ENCODE measurements at places on chromosomes 6 and 20. TPM values are rescaled to one million over a fixed set of nuclear protein-coding genes. Genes with fewer than 3 reads are reported as not detected.

DNA sequence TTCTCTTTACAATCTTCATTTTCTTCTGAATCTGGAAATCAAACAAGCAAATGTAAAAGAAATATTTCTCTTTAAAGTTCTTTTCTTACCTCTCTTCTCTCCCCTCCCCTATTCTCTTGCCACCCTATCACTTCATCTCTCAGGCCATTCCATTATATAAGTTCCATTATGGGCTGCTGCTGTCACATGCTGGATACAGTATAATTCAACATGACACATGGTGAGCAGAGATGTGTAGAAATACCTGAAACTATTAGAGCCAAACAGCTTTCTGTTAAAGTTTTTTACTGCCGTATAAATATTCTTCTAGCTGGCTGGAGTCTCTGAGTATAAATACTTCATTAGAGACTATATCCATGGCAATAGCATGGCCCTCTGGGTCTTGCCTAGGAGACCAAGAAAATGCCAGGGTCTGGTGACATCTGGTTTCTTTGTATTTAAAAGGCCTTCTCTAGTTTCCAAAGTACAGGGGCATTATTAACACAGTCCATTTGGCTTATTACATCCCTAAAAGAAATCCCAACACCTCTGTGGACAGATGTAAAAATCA, 139.6 kb downstream of the TFAP2B start:
- DNase-seq: no peak

The HLA-DMA gene
- 1.2 TPM for total RNA-seq

DNA sequence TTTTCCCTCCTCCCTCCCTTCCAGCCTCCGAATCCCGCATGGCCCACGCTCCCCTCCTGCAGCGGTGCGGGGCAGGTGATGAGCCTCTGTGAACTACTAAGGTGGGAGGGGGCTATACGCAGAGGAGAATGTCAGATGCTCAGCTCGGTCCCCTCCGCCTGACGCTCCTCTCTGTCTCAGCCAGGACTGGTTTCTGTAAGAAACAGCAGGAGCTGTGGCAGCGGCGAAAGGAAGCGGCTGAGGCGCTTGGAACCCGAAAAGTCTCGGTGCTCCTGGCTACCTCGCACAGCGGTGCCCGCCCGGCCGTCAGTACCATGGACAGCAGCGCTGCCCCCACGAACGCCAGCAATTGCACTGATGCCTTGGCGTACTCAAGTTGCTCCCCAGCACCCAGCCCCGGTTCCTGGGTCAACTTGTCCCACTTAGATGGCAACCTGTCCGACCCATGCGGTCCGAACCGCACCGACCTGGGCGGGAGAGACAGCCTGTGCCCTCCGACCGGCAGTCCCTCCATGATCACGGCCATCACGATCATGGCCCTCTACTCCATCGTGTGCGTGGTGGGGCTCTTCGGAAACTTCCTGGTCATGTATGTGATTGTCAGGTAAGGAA, at the start of gene OPRM1:
OPRM1 (plus strand) TSS at position 10 of the 612 bp plus-strand sequence; CDS start at position 315, 305 bp downstream.
- no peak for DNase-seq

DNA sequence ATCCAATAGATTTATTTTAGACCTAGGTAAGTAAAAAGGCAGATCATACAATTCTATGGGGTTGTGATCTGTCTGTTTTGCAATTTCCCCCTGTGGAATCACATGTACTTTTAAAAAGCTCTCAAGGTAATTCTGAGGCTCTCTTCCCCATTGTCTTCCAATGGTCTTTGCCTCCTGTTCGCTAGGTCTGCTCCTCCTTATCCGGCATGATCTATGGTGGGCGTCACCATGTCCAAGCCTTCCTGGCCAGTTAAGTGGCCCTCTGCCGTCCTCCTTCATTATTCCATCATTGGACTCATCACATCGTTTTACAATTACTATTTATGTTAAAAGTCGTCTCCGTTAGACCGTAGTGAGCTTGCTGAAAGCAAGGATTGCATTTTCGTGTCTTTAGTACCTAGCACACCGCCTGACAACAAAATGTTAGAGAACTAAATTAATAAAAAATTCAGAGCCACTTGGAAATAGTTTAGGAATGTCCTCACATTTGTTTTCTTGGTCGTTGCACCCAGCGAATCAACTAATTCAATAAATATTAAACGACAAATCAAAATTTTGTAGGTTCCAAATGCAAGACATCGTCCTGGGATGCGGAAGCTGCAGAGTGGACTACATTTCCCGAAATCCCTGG, 2.2 kb upstream of the STXBP5 start:
- no peak for DNase-seq

The LY6G6F gene
- total RNA-seq: not detected

DNA sequence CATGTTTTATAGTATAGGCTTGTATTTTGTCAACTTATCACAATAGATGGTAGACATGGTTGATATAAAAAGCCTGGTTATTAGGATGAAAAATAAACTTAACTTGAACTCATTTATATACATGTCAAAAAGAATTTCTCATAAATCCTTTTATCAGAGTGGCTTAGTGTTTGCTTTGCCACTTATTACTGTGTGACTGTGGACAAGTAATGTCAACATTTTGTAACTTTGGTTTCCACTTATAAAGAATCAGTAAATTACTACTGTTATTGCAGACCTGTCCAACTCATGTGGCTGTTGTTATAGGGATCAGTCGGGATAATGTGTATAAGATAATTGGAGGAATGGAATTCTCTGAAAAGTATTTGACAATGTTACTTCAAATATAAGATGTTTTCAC, 894.8 kb upstream of the FLRT3 start:
- no peak for DNase-seq

- no peak for DNase-seq
Observed at GRCh38 chr6:403659-404655, 12.4 kb downstream of the IRF4 start.

DNA sequence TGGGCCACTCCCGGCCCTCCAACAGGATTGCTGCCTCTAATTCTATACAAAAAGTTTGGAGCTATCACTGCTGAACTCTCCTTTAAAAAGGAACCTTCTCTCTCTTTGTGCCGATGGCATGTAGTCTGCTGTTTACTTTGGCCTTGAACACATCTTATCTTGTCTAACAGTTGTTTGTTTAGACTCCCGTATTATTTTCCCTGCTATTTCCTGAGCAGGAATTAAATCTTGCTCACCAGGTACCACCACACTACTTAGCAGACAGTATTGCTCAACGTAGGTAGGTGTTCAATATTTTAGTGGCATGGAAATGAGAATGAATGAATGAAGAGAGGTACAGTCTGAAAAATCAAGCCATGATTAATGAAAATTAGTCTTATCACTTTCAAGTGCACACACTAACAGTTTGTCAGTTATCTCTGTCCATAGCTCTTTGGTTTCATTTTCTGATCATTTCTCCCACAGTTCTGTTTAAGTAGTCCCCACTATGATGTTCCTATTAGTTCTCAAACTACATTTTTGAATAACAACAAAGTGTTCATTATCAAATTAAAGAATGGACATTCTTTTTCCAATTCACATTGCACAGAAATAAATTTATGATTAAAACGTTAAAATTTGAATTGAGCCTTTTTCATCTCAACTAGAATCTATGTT, 6.8 kb upstream of the HEY2 start:
- DNase-seq: no peak

DNA sequence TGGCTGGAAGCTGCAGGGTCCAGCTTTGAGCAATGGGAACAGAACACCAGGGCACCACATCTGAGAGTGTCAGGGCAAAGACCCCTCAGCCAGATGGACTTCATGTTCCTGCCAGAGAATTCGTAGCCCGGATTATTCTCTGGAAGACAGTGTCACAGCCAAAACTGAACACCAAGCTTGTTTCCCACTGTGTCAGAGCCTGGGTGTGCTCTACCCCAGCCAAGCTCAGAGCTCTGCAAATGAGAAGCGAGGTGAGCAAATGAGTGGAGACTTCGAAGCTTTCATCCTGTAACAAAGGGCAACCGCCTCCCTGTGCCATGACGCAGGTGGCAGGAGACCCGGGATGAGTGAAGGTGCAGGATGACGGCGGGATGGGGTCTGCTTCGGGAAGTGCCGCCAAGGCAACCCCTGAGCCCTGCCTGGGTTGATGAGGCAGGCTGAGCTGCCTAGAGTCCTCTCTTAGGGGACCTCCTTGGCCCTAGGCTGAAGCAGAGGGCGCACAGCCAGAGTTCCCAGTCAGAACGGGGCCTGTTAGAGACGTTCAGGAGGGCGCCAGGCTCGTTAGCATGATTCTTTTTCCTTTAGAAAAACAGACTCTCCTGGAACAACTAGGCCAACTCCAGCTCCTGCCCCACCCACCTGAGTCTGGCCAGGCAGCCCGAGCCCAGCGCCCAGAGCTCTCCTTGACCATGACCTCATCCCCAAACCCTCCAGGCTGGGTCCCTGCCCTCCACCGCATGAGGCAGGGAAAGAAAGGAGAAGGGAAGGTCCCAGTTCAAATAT, 187.7 kb downstream of the SOD2 start:
- DNase-seq: no peak

- DNase-seq: no peak
Observed at GRCh38 chr20:13934992-13935894, 55.2 kb downstream of the SEL1L2 start.

- DNase-seq: peak; percentile 71
Observed at GRCh38 chr20:6122873-6123648, at the start of gene FERMT1. Gene FERMT1 (minus strand): TSS chr20:6123030. CDS start chr20:6119554, 3,476 bp downstream.

DNA sequence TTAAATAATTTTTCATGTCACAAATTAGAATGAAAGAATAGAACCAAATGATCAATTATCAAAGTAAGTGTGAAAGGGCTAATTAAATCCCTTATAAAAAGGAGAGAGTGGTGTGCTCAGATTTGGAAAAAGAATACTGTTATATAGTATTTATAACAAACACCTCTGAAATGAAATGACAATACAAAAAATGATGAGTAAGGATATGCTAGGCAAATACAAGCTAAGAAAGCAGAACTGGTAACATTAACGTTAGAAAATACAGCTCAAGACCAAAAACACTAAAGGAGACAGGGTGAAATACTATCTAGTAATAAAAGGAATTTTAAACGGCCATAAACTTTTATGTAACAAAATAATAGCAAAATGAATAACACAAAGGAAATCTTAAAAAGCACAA, 324.2 kb upstream of the RUNX2 start:
- DNase-seq: no peak

The PDE7B gene
- 27.1 TPM for total RNA-seq

The ZBTB12 gene
- total RNA-seq: 1.8 TPM

The FOXP4 gene
- total RNA-seq: 3.7 TPM

The GJA1 gene
- 34.1 TPM for total RNA-seq

DNA sequence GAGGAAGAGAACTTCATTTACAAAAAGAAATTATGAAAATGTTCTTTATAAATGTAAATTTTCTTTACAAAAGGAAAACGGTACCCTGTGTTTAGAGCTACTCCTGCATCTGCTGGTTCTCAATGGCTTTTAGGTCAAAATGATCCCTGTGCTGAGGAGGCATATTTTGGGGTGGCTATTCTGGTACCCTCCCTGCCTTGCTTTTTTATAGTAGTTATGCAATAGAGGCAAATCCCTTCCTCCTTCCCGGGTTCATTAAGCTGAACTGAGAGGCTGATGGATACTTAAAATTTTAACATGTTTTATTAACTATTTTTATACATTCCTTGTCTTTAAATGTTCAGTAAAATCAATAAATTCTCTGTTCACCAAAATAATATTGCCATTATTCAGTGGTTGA, 38.9 kb downstream of the KLHL32 start:
- no peak for DNase-seq

DNA sequence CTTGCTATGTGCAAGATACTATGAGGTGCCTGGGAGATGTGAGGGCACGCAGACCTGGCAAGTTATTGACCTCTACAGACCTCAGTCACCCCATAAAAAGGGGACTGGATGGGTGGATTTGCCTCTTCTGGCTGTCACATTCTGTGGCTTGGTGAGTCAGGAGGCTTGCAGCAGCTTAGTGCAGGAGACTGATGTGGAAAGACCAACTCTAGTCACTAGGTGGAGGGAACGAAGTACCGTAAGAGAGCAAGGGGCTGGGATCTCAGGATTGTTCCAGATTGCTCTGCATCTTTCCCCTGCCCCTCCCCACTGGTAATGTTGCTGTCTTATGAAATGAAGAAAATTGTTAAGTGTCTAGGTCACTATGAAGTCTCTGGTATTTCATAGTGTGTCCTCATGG, 3.3 kb downstream of the MAPRE1 start:
- no peak for DNase-seq

GRCh38 chr20:32494483-32495216, 90.5 kb downstream of the NOL4L start:
- no peak for DNase-seq

GRCh38 chr6:159513074-159513720, 179.8 kb downstream of the SOD2 start:
- DNase-seq: no peak

All from NCI-H460 (cell line).